ENCODE measurements at places on chromosomes 13 and 19.
A peak's percentile ranks its signal among the peaks of the same experiment; 100 is the strongest.

- no peak for DNase-seq
Observed at GRCh38 chr19:5772416-5772815, 12.1 kb downstream of the PRR22 start.

GRCh38 chr13:51349016-51349415, 9.5 kb downstream of the SERPINE3 start:
- no peak for DNase-seq

DNA sequence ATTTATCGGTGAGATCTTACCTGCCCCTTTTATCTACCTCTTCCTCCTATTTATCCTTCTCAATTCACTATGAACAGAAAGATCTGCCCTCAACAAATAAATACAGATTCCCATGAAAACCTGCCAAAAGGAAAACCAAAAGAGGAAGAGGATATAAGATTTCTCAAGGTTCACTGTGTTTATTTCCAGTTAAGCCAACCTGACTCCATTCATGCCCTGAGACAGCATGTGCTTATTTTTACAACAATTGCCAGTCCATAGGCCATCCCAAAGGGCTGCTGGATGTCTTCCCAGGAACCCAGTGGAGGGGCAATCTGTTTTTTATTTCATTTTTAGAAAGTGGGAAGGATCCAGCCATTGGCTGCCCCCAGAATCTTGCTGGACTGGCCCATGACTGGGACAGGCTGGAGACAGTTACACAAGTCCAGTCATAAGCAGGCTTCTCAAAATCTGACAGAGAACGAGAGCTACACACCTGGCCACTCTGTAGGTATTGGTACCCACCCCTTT, 209.1 kb downstream of the IRS2 start:
- DNase-seq, result no peak

- peak; percentile 61 for DNase-seq
Observed at GRCh38 chr13:77810430-77810829, 108.2 kb downstream of the EDNRB start.

- DNase-seq, result no peak
Observed at GRCh38 chr13:59745392-59745788, 418.3 kb downstream of the DIAPH3 start.

All from NCI-H748 treated with DMSO at 0.1 percent for 48 hours (cell line).